ENCODE measurements at places on chromosomes 12 and 14.

DNA sequence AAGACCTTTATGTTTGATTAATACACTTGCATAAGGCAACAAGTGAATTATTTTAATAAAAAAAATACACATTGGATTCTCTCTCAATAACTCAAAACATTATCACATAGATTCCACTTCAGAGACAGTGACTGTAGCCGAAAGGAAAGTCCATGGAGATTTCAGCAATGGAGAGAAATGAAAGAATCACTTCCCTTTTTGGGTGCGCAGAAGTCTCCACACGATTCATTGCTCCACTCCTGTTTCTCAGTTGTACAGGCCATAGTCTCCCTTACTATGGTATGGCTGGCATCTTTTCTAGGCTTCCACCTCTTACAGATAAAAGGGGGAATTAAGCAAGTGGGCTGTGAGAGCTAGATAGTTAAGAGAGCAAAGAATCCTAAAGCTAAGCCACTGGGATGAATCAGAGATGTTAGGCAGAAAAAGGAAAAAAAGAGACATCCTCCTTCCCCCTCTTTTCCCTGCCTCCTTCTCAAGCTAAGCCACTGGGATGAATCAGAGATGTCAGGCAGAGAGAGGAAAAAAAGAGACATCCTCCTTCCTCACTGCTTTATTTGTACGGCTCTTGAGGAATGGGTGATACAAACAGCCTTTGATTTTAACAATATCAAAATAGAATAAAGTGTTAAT, 16.3 kb downstream of the ST8SIA1 start:
- no peak for DNase-seq

- no peak for DNase-seq
Observed at GRCh38 chr12:53058674-53059433, 9.0 kb downstream of the TNS2 start.

DNA sequence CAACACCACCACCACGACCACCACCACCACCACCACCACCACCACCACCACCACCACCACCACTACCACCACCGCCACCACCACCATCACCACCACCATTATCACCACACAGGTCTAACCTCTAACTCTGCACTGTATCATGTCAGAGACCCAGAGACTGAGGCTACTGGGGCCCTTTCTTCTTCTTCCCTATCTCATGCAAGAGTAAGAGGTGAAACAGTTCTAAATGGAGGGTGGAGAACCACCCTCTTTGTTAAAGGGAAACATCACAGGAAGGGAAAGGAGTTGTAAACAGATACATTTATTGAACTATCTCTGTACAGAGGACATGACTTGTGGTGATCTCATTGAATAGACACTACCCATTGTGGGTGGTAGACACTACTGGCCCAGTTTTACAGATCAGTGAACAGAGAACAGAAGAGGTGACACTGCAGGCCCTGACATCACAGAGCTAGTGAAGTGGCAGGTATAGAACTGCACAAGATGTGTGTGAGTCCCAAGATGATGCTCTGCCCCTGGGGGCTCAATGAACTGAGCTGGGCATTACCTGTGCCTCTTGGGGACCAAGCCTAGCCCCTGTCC, 91.6 kb downstream of the FOXN3 start:
- no peak for DNase-seq

DNA sequence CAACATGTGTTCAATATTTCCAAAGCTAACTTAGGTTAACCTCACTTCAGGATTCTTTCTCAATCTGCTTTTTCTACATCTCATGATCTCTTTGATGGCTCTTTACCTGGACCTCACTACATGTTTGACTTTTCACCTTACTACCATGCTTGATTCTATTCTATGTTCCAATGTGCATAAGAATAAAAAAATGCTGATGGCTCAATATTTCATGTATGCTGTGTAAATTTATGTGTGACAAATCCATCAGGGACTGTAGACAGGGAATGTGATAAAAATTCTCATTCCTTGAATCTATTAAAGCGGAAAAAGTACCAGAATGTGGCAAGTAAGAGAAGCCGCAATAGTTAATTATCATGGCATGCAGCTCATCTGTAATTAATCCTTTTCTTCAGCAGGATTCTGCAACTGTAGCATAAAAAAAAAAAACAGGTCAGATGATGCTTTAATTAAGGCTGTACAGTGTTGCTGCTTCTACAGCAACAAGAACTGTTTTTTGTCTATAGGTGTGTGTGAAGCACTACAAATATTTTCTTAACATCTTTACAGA, 276.9 kb upstream of the PRKD1 start:
- DNase-seq: no peak

DNA sequence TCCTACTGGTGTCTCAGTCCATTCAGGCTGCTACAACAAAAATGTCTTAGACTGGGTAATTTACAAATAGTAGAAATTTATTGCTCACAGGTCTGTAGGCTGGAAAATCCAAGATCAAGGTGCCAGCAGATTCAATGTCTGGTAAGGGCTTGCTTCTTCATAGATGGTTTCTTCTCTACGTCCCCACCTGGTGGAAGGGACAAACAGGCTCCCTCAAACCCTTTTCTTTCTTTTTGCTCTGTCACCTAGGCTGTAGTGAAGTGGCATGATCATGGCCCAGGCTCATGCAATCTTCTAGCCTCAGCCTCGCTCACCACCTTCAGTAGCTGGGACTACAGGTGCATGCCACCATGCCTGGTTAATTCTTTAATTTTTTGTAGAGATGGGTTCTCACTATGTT, 106.8 kb upstream of the RPH3A start:
- DNase-seq: no peak

DNA sequence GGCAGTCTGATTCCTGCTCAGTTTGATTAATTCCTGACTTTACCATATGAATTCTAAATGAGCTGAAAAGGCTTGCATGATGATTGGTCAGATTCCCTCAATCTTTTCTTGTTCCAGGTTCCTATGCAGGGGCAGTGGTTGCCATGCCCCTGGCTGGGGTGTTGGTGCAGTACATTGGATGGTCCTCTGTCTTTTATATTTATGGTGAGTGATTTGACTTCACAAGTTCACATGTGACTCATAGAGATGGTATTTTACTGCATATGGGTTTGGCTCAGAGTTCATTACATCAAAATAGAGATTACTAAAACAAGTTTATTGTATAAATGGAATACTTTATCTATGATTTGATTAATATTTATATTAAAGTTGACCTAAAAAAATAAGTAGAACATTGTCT, 44.8 kb downstream of the SLC17A8 start:
- no peak for DNase-seq
